Hematopoietic multipotent progenitor cell (in vitro differentiated cells): ENCODE measurements at places on chromosomes 1 and 21. TPM values are rescaled to one million over a fixed set of nuclear protein-coding genes. Genes with fewer than 3 reads are reported as not detected.

DNA sequence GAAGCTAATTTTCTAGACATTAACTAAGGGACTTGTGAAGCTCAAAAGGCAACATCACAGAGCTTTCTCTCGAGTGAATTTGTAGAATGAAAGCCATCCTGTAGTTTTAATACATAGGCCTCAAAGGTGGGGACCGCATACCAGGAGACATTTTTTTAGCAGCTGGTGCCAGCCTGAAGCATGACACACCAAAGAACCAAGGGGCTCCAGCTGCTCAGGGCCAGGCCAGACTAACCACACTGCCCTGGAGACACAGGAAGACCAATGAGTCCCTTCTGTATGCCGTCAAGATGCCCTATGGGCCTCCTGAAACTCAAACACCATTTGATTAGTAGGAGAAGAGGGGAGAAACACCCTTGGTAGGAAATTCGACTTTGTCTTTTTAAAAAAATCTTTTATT, 113.9 kb upstream of the CACNA1E start:
- DNase-seq: no peak

GCSAML gene
- total RNA-seq: 16.4 TPM

- no peak for DNase-seq
Measured at GRCh38 chr1:24250791-24251190, 63.7 kb upstream of the IFNLR1 start.

STUM gene
- total RNA-seq: under 0.01 TPM

GRCh38 chr21:36030581-36031189, 29.6 kb downstream of the SETD4 start:
- DNase-seq: no peak

DNA sequence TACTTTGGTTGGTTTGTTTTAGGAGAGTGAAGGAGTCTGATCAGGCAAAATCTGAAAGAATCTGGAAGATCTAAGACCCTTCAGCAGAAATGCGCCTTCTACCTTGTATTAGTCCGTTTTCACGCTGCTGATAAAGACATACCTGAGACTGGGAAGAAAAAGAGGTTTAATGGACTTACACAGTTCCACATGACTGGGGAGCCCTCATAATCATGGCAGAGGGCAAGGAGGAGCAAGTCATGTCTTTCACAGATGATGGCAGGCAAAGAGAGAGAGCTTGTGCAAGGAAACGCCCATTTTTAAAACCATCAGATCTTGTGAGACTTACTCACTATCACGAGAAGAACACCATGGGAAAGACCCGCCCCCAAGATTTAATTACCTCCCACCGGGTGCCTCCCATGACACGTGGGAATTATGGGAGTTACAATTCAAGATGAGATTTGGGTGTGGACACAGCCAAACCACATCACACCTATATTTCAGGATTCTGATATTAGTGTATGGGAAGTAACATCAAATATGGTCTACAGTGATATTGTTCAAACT, 99.3 kb downstream of the GLUL start:
- DNase-seq: no peak

SPTA1 gene
- total RNA-seq: 10.2 TPM

GIPC2 gene
- total RNA-seq: 0.54 TPM

DNA sequence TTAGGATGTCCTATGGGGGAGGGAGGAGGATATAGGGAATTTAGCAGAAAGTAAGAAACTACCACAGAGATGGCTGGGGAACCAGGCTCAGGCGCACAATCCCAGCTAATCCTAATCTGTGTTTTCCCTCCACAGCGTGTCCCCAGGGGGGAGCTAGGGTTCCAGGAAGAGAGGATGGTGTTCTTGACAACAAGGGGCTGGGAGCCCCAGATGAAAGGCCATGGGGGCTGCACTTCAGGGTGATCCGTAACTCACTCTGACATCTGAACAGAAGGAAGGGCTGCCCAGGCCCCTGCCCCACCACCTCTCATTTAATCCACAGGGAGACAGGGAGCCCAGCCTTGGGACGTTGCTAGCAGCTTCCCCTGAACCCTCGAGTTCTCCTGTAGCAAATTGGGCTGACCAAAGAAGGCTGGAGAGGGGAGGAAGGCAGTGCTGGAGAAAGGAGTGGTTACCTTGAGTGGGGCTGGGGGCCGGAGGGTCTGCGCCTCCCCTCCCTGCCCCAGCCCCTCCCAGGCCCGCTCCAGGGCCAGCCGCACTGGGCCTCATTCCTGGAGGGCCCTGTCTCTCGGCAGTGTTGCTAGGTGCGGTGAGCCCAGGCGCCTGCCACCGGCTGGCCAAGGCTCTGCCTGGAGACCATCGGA, 131.7 kb downstream of the TMEM53 start:
- no peak for DNase-seq

GRCh38 chr1:65994223-65994622, 201.5 kb downstream of the PDE4B start:
- no peak for DNase-seq

FCGR3A gene
- 1.6 TPM for total RNA-seq

- no peak for DNase-seq
Measured at GRCh38 chr21:14870853-14871149, 194.0 kb downstream of the NRIP1 start.
